ENCODE measurements at places on chromosomes 12 and 14.

- no peak for DNase-seq
These were observed 23.9 kb downstream of the GPR19 start for GRCh38 chr12:12671850-12672660.

- DNase-seq, result no peak
These were observed 117.7 kb upstream of the C14orf180 start for GRCh38 chr14:104461676-104462449.

- no peak for DNase-seq
These were observed 31.1 kb upstream of the IFNG-AS1 start for GRCh38 chr12:67958187-67958586.

GRCh38 chr12:62575036-62575435 lies 108.4 kb downstream of the MON2 start:
- DNase-seq, result no peak

GRCh38 chr12:128798571-128799341 lies 25.0 kb downstream of the SLC15A4 start:
- DNase-seq, result no peak

- no peak for DNase-seq
These were observed 207.0 kb upstream of the CDKN3 start for GRCh38 chr14:54189748-54190354.

DNA sequence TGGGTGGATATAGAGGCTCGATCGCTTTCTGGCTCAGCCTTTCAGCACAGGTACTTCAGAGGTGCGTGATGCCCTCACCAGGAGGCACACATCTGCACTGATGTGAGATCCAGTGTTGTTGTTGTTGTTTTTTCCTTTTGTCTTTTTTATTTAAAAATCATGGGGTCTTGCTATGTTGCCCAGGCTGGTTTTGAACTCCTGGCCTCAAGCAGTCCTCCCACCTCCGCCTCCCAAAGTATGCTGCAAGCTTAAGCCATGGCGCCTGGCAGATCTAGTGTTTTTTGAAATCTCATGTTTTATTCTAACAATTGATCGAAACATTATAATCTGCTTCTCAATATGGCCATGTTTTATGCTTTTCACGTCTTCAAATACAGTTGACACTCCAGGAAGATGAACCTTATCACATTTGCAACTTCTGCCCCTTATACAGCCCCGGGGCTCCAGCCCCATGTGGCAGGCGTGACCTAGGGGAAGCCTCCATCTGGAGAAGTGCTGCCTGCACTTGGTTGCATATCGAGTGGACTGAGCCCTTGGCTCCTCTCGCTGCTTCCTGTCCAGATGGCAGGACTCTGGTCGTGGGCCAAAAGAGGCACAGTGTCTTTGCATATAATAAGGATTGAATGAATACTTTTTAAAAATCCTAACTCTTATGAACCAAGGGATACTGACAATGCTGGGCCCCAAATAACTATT lies 71.7 kb downstream of the TRAF3 start:
- DNase-seq, result no peak

DNA sequence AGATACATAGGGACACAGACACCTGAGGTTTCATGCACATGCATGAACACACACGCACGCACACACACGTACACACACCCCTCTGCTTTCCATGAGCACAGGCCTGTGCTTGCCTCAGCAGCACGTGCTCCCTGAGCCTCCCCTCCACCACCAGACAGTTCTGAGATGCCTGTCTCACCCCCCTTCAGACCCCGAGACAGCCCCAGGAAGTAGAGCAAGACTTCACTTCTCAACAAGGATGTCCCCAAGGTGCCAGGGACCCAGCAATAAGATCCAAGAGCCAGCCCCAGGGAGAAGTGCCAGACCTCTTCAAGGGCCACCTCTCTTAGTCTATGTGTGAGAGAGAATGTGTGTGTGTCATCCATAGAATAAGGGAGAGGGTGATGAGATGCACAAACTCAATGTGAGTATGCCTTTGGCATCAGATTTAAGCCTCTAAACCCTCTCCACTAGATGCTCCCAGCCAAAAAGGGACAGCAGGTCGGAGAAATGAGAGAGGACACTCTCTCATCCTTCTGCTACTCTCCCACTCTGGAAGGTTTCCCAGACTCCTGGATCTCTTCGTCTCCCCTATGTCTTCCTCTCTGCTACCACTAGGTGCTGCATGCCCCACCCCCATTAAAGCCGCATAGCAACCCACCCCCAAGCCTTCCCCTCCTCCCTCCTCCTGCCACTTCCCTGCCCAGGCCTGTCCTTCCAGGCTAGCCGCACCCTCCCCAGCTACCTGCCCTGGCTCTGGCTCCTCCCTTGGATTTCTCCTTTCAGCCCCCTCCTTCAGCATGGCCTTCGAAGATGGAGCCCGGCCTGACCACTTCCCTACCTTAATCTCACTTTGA lies 7.7 kb downstream of the RARG start:
- DNase-seq, result no peak

DNA sequence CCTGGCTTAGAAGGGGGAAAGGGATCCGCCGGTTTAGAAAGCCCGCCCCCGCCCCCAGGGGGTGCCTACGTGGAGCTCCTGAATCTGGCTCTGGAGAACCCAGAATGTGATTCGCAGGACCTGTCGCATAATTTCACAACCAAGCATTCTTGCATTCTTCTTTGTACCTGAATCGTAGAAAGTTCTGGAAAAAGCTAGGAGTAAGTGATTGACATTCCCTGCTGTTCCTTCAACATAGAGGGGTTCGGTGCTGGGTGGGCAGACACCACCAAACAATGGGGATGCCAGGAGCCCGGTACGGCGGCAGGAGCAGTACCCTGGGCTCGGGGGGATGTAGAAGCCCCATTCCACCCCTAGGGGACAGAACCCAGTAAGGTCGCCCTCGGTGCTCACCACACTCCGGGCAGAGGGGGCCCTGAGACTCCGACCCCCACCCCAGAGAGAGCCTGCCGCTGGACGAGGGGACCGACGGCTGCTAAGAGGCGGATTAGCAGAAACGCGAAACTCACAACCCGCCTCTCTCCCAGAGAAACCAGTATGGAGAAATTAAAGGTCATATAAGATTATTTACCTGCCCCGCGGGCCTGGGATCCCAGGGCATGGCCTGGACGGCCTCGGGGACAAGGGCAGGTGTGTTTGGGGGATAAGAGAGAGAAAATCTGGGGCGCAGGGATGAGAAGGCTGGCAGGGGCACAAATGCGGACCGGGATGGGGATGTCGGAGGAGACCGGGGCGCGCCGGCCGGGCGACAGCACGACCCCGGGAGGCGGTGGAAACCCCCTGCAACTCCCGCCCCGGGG lies 520 bp downstream of the CSRP2 start:
- DNase-seq, result no peak

GRCh38 chr14:33359288-33359881 lies 420.7 kb downstream of the NPAS3 start:
- DNase-seq, result no peak

DNA sequence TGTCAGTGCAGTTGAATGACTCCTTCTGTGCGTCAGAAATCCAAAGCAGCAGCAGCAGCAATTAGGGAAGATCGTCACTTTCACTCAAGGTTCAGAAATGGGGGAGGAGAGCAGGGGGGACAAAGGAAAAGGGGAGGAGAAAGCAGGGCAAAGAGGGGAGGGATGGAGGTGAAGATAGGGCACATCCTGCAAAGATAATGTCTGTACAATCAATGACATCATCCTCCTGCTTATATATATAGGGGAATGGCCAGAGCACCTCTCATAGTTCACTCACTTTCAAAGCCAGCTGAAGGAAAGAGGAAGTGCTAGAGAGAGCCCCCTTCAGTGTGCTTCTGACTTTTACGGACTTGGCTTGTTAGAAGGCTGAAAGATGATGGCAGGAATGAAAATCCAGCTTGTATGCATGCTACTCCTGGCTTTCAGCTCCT lies at the start of gene NTS:
Gene NTS, plus strand, starts transcription at position 265 of the 431 bp plus-strand sequence. Its CDS starts 109 bp downstream, at position 374.
- DNase-seq, result no peak

DNA sequence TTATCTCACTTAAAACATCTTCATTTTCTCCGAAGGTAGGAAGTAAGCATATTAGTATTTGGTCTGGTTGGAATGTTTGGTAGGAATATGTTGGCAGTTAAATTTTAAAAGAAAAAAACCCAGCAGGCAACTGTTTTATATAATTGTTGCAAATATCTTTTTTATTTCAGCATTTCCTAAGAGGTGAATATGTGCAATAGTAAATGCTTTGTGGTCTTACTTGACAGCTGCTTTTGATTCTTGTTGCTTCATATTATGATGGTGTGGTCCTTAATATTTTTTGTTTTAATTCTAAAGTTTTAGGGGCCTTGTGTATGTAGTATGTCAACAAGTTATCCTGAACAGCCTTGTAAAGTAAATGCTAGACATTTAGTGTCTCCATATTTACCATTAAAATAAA lies 6.3 kb downstream of the TRAFD1 start:
- no peak for DNase-seq

DNA sequence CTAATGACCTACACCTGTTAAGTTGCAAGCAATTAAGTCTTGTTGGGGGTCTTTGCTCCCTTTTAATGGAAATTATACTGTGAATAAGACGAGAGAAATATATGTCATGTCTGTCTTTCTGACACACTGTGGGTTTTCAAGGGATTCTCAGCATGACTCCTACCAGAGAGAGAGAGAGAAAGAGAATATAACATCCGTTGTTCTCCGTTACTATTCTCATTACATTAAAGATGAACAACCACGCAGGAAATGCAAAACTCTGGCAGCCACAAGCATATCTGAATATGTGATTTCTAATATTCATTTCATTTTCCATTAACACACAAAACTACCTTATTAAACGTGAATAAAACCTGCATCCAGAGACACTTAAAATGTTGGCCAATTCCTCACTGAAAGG lies 67.3 kb upstream of the EGLN3 start:
- DNase-seq, result no peak

GRCh38 chr12:130079279-130079678 lies 83.0 kb upstream of the FZD10 start:
- no peak for DNase-seq

- no peak for DNase-seq
These were observed 14.2 kb downstream of the CCDC92 start for GRCh38 chr12:123958462-123958861.

GRCh38 chr12:388541-389141 lies 479 bp downstream of the KDM5A start:
- DNase-seq, result no peak

DNA sequence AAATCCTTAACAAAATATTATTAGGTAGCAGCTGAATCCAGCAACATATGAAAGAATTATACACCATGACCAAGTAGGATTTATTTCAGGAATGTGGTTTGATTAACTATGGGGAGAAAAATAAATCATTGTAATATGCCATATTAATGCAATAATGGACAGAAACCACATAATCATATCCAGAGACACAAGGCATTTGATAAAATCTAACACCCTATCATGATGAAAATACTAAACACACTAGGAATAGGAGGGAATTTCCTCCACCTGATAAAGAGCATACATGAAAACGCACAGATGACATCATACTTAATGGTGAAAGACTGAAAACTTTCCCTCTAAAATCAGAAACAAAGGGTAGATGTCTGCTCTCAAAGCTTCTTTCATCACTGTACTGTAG lies 238.9 kb downstream of the PHLDA1 start:
- no peak for DNase-seq

GRCh38 chr14:73718418-73719251 lies 4.5 kb upstream of the PNMA1 start:
- no peak for DNase-seq

DNA sequence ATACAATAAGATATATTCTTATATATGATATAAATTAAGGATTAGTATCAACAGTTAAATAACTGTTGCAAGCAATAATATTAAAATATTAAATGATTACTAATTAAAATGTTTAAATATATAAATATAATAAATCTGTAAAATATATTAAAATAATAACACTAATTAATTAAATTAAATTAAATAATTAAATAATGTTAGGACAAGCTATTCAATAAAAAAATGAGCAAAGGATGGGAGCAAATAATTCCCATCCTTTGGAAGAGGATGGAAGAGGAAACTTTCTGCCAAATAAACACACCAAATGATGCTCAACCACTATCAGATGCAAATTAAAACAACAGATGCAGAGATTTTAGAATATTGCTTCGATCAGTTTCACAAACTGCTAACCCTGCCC lies 39.4 kb upstream of the BMP4 start:
- DNase-seq, result no peak

GRCh38 chr14:20998674-20999366 lies at the start of gene SLC39A2:
Gene SLC39A2 (plus strand): TSS chr14:20999293. CDS start chr14:20999447, 154 bp downstream.
- DNase-seq, result no peak

DNA sequence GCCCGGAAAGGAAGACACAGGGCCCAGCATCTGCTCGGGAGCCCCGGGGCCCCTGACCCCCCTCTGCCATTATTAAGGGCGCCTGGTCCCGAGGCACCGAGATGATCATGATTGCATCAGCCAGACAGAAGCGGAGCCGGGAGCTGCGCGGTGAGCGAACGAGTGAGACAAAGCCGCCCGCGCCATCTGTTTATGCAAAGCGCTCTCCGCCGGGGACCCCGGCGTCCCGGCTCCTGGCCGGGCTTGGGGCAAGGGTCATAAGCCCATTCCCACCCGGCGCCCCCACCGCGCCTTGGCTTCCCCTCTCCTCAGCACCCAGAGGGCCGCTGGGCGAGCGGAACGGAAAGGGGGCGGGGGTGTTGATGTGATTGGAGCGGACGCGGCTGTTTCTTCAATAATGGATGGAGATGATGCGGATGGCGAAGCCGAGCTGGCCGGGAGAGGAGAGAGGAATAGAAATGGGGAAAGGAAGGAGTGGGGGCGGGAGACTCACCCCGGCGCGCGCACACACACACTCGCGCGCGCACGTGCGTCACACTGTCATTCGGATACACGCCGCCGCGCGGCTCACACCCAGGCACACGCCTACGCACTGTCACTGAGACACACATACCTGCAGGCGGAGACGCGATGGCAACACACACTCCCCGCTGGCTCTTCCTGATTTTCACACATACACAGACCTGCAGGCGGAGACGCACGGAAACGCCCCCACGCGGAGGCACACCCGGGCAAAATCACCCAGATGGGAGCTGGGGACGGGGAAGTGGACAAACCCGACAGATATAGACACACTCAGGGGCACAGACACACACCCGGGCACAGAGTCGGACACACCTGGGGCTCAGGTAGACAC lies 10.7 kb downstream of the STAC3 start:
- peak; percentile 67 for DNase-seq

DNA sequence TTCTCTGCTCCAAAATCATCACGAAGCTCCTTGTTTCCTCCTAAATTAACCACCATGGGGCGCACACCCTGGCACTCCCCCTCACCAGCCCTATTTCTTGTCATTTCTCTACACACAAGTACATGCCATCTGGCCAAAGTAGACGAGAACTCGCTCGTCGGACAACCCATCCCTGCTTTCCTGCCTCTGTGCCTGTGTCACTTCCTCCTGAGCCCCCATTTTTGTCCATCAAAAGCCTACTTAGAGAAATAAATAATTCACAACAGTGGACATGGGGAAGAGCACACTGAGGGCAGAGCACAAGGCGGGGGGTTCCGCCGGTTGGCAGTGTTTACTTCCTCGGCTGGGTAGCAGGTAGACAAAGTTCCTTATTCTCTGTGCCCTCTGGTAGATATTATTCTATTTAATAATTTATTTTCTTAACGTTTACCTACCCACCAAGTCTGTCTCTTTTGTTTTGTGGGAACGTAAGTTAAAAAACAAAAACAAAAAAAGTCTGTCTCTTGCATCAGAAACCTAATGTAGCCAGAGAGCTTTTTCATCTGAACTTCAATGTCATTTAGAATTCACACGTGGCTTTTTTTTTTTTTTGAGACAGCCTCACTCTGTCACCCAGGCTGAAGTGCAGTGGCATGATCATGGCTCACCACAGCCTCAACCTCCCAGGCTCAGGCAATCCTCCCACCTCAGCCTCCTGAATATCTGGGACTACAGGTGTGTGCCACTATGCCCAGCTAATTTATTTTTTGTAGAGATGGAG lies 6.0 kb downstream of the VPS37B start:
- no peak for DNase-seq

- DNase-seq, result no peak
These were observed 11.1 kb upstream of the RTL1 start for GRCh38 chr14:100914597-100915021.

Data from activated CD4-positive, alpha-beta T cell treated with anti-CD3 and anti-CD28 coated beads for 24 hours (primary cell).